ENCODE measurements at places on chromosomes 16 and 17.

DNA sequence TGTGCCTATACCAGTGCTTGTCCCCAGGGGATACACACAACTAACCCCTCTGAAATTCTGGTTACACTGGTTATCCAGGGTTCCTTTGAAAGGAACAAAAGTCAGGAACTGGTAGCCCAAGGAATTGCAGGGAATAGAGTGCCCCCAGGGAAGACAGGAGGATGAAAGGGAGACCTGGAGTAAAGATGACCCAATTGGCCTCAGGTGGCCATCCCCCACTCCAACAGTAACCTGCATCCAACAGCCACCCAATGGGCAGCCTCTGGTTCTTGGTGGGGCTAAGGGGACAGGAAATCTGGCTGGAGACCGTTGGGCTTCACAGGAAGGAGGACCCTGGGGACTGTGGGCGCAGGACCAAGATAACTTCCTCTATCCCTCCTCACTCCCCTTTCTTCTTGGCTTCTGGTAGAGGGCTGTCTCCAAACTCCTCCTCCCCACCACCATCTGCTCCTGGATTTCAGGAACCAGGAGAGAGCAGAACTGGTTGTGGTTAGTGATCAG, 826 bp upstream of the MPO start:
- DNase-seq, result no peak

DNA sequence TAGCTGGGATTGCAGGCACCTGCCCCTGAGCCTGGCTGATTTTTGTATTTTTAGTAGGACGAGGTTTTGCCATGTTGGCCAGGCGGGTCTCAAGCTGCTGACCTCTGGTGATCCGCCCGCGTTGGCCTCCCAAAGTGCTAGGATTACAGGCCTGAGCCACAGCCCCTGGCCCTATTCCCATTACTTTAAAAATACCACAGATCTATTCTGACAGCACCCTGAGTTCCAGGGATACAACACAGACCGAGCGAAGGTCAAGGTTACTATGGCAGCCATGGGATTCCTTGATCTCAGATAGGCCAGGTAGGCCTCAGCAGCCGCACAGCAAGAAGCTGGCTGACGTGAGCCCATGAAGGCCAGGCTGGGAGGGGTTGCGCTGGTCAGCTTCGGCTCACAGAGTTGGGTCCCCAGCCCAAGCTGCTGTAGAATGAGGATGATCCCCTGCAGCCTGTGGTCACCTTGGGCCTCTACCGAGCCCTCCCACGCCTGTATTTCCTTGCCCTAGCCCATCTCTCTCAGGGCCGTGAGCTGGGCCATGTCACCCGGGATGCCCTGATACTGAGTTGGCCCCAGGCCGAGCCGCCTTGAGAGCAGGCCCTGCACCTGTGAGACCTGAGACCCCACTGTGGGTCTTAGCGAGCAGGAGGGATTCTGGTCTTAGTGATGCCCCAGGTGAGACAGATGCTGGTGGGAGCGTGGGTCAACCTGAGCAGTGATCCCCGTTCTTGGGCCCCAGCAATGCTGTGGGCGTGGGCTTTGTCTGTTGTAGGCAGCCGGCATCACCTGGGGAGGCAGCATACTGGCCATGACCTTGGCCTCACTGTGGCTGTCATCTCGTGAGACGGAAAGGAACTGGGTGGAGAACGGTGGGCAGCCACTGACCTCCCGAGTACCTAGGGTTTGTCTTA, 16.9 kb upstream of the RNF213 start:
- no peak for DNase-seq

DNA sequence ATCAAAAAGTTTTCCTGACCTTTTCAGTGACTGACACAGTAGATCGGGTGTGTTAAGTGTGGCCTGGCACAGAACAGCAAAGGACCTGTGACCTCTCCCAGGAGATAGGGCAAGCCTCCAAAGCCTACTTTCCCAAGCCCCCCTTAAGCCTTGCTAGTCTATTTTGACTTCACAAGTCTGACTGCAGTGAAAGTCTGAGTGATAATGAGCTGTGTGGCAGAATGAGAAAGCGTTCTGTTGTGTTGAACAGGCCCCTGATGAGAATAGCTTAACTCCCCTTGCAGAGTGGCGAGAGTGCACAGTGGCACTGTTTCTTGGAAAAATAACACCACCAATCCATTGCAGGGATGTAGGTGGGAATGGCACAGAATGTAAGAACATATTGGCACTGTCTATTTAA, 32.8 kb downstream of the MMD start:
- no peak for DNase-seq

- DNase-seq, result no peak
Measured at GRCh38 chr17:8859027-8859803, 8.3 kb downstream of the PIK3R6 start.

GRCh38 chr16:2497695-2498484, 15.9 kb upstream of the ATP6V0C start:
- no peak for DNase-seq

GRCh38 chr17:32523017-32523680, 36.4 kb downstream of the CDK5R1 start:
- no peak for DNase-seq

DNA sequence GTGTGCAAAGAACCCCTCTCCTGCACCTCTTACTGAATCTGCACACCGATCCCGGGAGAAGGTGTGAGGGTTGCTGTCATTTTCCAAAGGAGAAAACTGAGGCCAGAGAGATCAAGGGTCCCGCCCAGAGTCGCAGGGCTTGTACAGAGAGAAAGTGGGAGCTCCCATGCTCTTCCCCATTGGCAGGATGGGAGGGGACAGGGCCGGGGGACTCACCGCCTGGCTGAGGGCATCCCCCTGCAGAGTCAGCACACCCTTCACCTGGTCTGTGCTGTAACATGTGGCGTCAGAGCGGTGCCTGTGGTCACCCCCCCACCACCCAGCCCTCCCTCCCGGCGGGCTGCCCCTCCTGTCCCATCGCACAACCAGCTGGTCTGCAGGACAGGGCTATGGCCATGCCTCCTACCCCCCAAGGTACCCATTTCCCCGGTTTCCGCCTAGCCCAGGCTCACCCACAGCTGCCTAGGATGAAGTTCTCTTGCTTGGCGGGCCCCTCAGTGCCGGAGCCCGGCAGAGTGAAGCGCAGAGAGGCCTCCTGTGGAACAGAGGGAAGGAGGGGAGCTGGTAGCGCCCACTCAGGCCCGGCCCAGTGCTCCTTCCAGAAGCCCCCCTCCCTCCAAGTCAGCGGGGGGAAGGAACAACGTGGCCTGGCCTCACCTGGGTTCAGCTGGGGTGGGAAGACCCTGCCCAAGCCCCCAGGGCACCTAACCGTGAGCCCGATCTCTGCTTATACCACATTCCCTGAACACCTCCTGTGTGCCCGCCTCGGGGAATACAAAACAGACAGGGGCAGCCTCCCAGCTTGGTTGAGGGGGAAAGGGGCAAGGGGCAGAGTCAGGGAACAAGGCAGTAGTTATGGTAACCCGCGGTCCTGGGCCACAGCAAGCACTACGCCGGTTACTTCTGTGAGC, 1.1 kb downstream of the ROGDI start:
- no peak for DNase-seq

- no peak for DNase-seq
Measured at GRCh38 chr16:10631886-10632285, 51.5 kb upstream of the EMP2 start.

DNA sequence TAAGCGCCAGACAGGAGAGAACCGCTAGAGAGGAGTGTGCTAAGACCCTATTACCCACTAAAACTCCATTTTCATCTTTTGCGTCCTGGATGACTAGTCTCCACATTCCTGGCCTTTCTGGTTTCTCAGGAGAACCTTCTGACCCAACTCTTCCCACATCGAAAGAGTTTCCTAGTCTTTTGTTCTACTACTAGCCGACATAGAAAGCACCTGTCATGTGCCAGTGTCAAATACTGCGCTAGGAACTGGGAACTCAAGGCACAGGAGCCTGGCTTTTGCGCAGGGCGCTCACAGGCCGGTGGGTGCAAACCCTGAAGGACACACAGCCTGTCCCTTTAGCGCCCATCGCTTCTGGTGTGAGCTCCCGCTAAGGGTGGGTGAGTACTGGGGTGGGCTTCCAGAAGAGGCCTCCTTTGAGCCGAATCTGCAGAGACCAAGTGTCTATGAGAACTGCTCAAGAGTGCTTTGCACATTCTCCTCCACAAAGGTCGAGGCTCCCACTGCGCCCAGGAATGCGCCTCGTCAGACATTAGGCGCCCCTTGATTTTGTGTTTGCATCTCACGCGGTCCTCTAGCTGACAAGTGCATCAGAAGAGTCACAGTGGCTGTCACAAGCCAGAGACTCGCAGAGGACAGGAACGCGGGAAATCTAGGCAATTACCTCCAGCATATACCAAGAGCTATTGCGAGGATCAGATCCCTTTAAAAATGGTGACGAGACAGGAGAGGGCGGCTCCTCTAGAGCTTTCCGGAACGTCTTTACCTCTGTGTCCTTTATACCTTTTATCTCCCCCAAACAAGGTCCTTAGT, 2.0 kb upstream of the PSMB3 start:
- no peak for DNase-seq

- no peak for DNase-seq
Measured at GRCh38 chr17:54662978-54663876, 237.4 kb upstream of the TOM1L1 start.

- no peak for DNase-seq
Measured at GRCh38 chr16:16016388-16016964, 67.1 kb downstream of the ABCC1 start.

- DNase-seq, result no peak
Measured at GRCh38 chr17:9912121-9913099, 7.3 kb upstream of the RCVRN start.

DNA sequence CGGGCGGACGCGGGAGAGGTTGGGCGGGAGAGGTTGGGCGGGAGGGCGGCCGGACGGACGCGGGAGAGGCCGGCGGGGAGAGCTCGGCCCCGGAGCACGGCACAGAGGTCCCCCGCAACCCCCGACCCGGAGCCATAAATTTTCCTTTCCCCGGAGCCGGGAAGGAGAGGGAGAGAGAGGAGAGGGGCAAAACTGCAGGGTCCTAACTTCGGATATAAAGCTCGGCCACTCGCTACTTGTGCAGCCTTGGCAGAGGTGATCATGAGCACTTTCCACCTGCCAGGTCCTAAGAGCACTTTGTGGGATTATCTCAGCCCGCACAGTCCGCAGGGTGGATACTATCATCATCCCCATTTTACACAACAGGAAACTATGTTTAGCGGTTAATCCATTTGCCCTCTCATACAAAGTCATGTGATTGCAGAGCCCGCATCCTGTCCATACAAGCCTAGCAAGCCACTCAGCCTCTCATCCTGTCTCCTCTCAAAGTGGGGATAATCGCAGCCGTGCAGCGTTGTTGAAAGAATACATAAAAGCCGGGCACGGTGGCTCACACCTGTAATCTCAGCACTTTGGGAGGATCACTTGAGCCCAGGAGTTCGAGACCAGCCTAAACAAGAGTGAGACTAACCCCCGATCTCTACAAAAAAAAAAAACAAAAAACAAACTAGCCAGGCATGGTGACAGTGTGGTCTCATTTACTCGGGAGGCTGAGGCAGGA, 780 bp upstream of the DCAKD start:
- no peak for DNase-seq

- no peak for DNase-seq
Measured at GRCh38 chr17:47318197-47318918, 5.4 kb upstream of the EFCAB13 start.

DNA sequence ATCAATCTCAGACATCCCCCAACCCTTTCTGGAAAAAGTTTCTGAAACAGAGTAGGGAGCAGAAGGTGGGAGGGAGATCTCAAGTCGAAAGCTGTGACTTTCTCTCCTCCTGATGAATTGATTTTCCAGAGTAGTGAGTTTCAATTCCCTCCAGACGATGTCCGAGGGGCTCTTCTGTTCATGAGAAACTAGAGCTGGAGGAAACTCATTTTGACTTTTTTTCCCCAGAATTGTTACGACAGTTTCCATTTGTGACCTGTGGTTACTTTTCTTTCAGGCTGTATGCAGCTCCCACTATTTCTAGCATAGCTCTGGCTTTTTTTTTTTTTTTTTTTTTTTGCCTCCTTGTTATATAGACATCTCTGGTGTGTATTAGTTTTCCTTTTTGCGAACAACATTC, 422.1 kb upstream of the SALL1 start:
- DNase-seq, result no peak

- DNase-seq, result no peak
Measured at GRCh38 chr17:82765371-82765770, 13.5 kb downstream of the TBCD start.

GRCh38 chr16:66832661-66833305, 2.0 kb upstream of the NAE1 start:
- DNase-seq, result no peak

DNA sequence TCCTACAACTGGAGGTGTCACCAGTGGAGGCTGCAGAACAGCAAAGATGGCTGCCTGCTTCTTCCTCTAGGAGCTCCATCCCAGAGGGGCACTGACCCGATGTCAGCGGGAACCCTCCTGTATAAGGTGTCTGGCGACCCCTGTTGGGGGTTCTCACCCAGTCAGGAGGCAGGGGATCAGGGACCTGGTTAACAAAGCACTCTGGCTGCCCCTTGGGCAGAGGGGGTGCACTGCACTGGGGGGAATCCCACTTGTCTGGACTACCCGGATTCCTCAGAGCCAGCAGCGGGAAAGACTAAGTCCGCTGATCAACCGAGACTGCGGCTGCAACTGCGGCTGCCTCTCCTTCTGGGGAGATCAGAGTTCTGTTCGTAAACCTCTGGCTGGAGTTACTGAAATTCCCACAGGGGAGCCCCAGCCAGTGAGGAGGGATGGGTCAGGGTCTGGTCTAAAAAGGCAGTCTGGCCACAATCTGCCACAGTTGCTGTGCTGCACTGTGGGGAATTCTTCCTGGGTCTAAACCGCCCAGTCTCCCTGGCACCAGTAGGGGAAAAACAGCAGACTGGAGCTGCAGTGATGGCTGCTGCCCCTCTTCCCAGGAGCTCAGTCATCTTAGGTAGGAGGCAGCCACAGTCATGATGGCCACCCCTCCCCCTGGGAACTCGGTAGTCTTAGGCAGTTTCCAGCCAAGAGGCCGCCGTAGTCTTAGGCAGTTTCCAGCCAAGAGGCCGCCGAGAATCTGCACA, 213.4 kb downstream of the CYB561 start:
- no peak for DNase-seq

GRCh38 chr16:2848933-2849725, 8.8 kb downstream of the PRSS22 start:
- no peak for DNase-seq

DNA sequence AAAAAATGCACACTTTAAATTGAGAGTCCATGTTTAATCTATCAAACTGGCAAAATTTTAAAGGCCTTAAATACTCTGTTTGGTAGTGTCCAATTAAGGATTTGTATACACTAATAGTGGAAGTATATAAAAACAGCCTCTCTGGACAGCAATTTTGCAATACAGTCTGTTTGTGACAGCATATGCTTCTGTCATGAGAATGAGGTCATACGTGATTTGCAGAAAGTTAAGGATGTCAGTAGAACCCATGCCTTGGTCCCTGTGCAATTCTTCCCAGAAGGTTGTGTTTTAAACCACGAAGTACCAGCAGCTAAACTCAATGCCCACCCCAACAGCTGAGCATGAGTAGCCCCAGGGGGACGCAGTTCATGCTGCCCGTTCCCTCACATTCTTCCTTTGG, 78.4 kb downstream of the AIPL1 start:
- DNase-seq, result no peak

DNA sequence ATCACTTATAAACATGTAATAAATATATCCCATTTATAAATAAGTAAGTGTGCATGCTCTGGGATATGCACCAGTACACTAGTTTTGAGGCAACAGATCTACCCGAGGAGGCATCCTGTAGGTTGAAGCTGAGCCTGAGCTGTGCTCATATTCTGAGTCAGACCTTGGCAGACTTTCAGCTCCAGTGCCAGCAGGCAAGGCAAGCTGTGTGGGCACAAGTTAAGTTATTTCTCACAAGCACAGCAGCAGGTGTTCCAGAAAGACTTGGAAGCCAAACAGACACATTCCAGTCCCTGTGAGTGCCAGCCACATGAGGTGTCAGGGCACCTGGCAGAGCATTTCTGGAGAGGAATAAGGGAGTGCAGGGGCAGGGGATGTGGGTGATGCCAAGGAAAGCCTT, 1.3 kb upstream of the CLEC19A start:
- DNase-seq, result no peak

All from stimulated activated CD4-positive, alpha-beta T cell treated with anti-CD3 and anti-CD28 coated beads, TNF-alpha, amount 100 ng/mL, for 4 hours (primary cell).